ENCODE measurements at places on chromosomes 2 and 18. TPM values are rescaled to one million over a fixed set of nuclear protein-coding genes. Genes with fewer than 3 reads are reported as not detected.

DNA sequence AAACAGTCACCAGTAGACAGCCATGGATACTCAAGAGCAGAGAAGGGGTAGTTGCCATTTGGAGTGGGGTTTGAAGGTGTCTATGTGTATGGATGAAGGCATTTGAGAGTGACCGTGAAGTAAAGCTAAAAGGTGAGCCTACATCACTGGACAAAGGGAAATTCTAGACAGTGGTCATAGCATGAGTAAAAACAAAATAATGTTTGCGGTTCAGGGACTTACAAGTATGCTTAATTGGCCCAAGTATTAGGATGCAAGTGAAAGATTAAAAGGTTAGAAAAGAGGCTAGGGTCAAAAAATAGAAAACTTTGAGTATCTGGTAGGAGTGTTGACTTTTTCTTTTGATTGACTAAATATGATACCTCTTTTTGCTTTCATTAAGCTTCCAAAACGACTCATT is 238.1 kb upstream of the SLC8A1 start:
- DNase-seq: no peak

DNA sequence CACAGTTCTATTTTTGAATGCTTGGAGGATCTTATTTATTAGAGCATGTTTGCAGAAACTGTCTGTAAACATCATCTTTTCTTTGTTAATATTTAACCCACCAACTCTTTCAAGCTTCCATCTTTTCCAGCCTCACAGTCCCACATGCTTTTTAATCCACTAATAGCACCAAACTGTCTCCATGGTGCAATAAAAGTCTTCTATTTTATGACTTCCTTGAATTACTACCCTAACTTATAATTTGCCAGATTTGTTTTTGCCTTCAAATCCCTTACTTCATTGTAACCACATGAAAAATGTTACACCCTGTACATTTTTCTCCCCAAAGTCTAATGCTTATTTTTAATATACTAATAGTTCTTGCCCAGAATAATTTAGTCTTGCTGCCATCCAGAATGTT is 792.6 kb downstream of the PLCL1 start:
- DNase-seq: no peak

GRCh38 chr2:173347305-173348168 is 7.1 kb upstream of the CDCA7 start:
- DNase-seq: no peak

GBX2 gene
- 15.3 TPM for total RNA-seq

GRCh38 chr18:49494660-49495059 is 7.6 kb upstream of the C18orf32 start:
- no peak for DNase-seq

CCDC74A gene
- total RNA-seq: 12.6 TPM

DNA sequence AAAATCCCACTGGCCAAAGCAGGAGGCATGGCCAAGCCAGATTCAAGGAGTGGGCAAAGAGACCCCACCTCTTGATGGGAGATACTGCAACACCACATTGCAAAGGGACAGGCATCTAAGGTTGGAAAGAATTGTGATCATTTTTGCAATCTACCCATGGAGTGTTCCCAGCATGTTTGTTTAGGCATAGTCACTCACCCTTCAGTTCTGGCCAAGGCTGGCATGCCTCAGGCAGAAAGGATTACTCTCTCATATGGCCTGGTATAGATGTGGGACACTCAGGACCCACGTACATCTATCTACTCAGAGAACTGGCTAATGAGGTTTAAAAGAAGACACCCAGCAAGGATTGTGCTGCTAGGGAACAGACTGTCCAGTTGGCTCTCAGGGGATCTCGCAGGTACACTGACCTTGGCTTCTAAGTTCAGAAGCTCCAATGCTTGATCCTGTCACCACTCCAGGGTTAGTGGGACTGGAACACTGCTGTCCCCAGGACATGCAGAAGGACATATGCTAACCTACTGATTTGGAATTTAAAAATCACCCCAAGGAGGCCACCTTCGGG is 183.7 kb downstream of the KLHL29 start:
- DNase-seq: no peak

All from WTC11 (cell line).